ENCODE measurements at places on chromosomes 2 and 18.
A peak's percentile ranks its signal among the peaks of the same experiment; 100 is the strongest.

GRCh38 chr2:30934066-30934465 is 126.8 kb upstream of the CAPN13 start:
- H3K36me3 ChIP-seq: no peaks in the 10 kb centered on the region
- no peak for DNase-seq
- H3K27ac ChIP-seq: no peak overlapping the region
- H3K4me1 ChIP-seq: no peaks in the 10 kb centered on the region
- H3K4me3 ChIP-seq: no peak overlapping the region

DNA sequence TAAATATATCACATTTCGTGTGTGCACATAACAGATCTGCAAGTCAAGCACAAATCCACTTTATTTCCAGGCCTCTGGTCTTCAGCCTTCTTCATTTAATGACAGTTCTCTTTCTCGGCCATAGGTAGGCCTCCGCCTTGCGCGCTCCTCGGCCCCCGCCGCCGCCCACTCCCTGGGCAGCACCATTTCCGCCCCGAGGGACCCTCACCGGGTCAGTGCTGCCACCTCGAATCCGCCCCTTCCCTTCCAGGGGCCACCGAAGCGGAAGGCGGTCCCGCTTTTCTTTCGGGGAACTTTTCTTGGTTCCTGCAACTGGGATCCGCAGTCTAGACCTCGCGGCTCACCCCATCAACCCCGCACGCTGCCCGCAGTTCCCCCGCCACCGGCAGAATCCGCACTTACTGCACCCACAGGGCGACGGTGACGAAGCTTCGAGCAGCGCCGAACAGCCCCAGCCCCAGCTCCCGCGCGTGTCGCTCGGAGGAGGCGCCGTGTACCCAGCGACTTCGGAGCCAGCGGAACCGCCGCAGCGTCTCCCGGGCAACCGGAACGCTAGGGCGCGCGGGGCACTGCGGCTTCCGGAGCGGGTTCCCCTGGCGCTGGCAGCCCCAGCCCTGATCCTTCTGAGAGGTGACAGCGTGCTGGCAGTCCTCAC is at the start of gene CDKL4:
Gene CDKL4 (minus strand): TSS at position 502 of the 655 bp plus-strand sequence.
- peaks cover 8% of the 10 kb centered on the region for H3K4me1 ChIP-seq
- no peak within 1 kb of the TSS for H3K27ac ChIP-seq
- DNase-seq: no peak
- peaks cover 5% of the 10 kb centered on the region for H3K36me3 ChIP-seq

DNA sequence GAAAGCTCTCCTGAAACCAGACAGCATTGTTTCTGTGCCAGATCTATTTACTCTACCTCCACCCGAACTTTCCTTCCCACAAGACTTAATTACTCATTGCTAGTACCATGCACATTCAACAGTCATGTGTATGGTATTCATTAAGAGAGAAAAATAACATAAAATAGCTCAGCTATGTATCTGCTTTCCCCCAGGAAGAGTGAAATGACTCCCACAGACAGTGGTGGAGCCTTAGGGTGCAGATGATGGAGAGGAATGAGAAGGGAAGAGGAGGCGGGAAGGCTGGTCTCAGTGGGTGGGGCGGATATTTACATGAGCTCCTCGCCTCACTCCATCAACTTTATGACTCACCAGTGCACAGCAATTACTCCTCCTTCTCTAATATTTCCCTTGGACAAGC is 724.5 kb downstream of the EPHA4 start:
- no peaks in the 10 kb centered on the region for H3K27me3 ChIP-seq
- H3K36me3 ChIP-seq: no peaks in the 10 kb centered on the region
- no peak for DNase-seq
- no peak overlapping the region for H3K27ac ChIP-seq
- no peaks in the 10 kb centered on the region for H3K4me1 ChIP-seq

- peaks cover 10% of the 10 kb centered on the region for H3K36me3 ChIP-seq
- no peak overlapping the region for H3K4me3 ChIP-seq
- DNase-seq: no peak
Observed at GRCh38 chr2:65076345-65076710, 20.1 kb downstream of the CEP68 start.

GRCh38 chr2:239529313-239530015 is 128.6 kb upstream of the HDAC4 start:
- H3K27ac ChIP-seq: no peak overlapping the region
- H3K4me1 ChIP-seq: no peaks in the 10 kb centered on the region
- no peaks in the 10 kb centered on the region for H3K27me3 ChIP-seq
- H3K4me3 ChIP-seq: no peak overlapping the region

DNA sequence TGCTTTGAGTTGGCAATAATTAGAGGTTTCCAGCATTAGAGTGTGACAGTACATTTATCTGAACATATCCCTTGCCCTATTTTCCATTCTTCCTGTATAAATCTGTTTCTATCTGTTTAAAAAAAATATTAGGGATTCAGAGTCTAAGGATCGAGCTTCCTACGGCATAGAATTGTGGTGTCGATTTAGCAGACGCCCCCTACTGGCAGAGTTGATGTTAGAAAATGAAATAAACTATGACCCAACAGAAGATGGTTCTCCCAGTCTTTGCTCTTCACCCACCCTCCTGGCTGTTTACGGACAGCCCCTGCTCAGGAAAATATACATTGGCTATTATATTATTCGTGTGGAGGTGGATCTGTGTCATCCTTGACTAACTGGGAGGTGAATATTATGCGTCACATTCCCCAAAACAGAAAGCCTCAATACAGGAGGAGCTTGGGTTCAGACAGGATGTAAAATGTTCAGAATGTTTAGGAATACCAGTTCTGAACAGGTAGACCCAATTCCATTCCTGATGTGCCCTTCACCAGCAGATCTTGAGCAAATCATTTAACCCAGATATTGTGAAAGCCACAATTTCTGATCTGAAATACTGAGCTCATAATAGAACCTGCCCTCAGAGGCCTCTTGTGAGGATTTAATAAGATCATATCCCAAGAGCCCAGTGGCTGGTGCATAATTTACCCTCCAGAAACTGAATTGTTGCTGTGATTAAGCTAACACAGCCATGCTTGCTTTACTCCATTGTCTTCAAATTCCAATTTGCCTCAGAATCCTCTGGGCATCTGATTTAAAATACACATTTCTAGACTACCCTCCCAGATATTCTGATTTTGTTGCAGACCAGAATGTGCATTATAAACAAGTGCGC is 10.8 kb upstream of the ERMN start:
- no peaks in the 10 kb centered on the region for H3K36me3 ChIP-seq
- no peak overlapping the region for H3K4me3 ChIP-seq
- DNase-seq: peak; percentile 30
- no peaks in the 10 kb centered on the region for H3K27me3 ChIP-seq

DNA sequence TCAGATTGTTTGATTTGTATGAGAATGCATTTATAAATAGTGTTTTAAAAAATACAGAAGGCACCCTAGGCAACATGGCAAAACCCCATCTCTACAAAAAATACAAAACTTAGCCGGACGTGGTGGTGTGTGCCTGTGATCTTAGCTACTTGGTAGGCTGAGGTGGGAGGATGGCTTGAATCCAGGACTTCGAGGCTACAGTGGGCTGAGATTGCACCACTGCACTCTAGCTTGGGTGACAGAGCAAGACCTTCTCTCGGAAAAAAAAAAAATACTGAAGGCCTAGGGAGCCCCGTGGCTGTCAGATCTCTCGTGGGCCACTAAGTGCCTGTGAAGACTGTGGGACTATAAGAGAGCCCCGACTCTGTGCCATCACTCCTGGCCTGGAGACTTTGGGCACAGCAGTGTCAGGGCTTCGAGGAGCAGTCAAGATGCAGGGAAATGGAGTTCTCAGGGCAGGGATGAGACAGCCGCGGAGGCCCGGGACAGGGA is 40.5 kb downstream of the MYO7B start:
- H3K36me3 ChIP-seq: no peaks in the 10 kb centered on the region
- H3K27me3 ChIP-seq: no peaks in the 10 kb centered on the region
- DNase-seq: no peak
- peaks cover 5% of the 10 kb centered on the region for H3K4me1 ChIP-seq
- peak overlapping the region; percentile 50 for H3K27ac ChIP-seq

DNA sequence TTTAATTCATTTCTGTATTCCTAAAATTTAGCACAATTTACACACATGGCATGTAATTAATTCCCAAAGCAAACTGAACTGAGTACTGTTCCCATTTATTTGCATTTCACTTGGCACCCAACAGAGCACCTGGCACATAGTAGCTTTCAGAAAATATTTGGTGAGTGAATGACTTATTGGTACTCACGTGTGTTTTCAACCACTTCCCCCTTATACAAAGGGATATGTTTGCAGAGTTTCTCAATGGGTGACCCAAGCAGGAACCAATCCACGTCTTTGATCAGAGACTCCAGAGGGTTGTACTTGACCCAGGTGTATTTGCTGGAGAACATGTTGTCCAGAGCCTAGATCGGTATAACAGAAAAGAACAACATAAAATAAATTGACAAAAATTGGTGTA is 6.6 kb downstream of the GKN2 start:
- no peaks in the 10 kb centered on the region for H3K36me3 ChIP-seq
- H3K4me3 ChIP-seq: no peak overlapping the region
- no peak overlapping the region for H3K27ac ChIP-seq
- no peaks in the 10 kb centered on the region for H3K4me1 ChIP-seq
- no peak for DNase-seq

DNA sequence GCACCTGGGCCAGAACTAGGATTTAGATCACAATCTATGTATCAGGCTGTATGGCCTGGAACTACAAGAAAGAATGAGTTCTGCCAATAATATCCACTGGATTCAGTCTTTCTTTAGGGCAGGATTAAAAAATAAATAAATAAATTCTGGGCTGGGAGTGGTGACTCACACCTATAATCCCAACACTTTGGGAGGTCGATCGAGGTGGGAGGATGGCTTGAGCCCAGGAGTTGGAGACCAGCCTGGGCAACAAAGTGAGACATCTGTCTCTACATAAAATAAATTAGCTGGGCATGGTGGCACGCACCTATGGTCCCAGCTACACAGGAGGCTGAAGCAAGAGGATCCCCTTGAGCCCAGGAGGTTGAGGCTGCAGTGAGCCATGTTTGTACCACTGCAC is 8.1 kb downstream of the AMMECR1L start:
- H3K27me3 ChIP-seq: no peaks in the 10 kb centered on the region
- H3K4me3 ChIP-seq: no peak overlapping the region
- peaks cover 30% of the 10 kb centered on the region for H3K4me1 ChIP-seq
- DNase-seq: no peak
- H3K36me3 ChIP-seq: peaks cover 9% of the 10 kb centered on the region
- H3K27ac ChIP-seq: no peak overlapping the region

Data from heart left ventricle (tissue), 16 donors.